ENCODE measurements at places on chromosomes 2 and 18.
A peak's percentile ranks its signal among the peaks of the same experiment; 100 is the strongest.

DNA sequence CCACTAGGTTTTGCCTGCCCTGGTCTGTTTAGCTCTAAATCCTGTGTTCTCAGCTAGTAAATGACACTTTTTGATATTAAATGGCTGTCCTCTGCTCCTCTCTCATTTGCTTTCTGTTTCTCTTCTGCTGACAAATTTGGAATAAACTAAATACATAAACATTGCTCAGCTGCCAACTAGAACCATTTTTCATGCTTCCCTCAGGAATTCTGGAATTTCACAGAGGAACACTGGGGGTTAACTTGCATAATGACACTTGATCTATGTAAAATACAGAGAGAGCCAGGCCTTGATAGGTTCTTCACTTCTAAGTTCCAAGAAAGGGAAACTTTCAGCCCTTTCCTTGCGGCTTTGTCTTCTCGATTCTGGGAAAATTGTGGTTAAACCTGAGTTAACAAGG, 450.6 kb upstream of the ST6GAL2 start:
- DNase-seq, result no peak

DNA sequence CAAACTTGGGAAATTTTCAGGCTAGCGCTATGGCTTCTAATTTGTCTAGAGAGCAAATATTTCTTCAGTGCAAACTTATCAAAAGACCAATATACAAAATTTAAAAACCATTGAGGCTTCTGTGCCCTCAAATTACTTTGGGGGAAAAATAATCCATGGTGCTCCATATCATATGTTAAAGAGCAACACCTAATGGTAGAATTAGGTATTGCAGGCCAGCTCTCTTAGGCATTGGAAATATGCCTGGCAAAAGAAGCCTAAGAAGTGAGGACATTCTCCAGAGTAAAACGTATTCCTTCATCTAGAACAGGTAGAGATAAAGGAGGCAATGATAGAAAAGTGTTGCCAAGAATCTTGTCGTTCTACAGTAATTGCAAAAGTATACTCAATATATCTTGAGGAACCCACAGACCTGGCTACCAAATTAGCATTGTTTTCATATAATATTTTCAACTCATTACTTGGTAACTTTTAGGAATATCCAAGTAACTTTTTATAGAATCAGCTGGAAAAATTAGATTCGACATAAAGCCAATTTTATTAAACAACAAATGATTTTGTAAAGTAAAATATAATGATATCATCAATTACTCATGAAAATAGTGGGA, 401.1 kb downstream of the BCL11A start:
- peak; percentile 13 for DNase-seq

- no peak for DNase-seq
These were observed 273.1 kb upstream of the SLC8A1 start for GRCh38 chr2:40725040-40725439.

DNA sequence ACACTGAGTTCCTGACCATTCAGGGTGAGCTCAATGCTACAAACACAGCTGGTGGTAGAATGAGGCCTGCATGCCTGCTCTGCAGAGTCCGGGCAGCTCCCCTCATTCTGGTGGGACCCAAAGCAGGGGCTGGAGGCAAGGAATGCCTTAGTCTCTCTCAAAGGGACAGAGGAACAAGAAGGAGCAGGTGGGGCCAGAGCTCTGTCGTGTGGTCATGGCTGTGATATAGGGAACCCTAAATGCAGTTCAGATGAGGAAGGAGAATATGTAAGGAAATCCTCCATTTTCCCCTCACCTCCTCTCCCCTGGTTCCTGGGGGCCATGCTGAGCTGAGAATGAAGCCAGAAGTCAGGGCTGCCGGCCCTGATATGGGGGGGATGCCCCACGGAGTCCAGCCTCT, 334.3 kb downstream of the CYP26B1 start:
- DNase-seq, result no peak

GRCh38 chr2:130328710-130329109, 14.0 kb upstream of the IMP4 start:
- DNase-seq, result no peak

- no peak for DNase-seq
These were observed 105.4 kb upstream of the MAP4K3 start for GRCh38 chr2:39542523-39542922.

GRCh38 chr2:56674084-56674483, 490.3 kb downstream of the CCDC85A start:
- no peak for DNase-seq

DNA sequence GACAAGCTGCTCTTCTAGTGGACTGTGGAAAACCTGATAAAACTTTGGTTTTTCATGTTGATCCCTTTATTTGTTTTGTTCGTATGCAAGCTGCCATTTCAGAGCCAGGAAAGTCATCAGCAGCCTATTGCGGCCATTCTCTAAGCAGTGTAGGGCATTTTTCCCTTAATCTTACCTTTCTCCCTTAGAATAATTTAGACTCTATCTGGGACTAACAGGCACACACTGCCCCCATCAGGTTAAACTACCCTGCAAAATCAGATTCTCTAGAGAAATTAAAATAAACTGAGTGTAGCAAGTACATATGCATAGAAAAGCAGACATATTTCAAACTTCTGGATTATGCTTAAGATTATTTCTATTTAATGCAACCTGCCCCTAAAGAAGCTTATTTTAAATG, 347.5 kb downstream of the METTL4 start:
- DNase-seq, result peak; percentile 56

GRCh38 chr2:225764346-225764745, 364.8 kb downstream of the NYAP2 start:
- no peak for DNase-seq

DNA sequence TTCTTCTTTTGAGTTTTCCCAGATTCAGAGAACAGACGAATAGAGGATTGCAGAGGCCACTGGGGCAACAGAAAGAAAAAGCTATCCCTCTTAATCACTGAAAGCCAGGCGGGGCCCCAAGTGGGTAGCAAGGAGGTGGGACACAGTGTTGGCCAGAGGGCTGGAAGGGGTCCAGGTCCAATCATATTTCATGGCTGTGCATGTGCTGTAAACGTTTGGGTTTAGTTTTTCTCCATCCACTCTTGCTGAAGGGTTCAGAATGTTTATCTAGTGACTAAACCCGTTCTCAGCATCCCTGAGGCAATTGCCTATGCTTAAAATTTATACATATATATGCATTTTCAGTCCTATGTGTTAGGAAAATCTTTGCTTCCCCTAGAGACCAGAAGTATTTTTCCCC, 99.4 kb upstream of the EPHA4 start:
- DNase-seq, result no peak

- no peak for DNase-seq
These were observed 140.8 kb downstream of the PTGR3 start for GRCh38 chr18:75067996-75068645.

- DNase-seq, result peak; percentile 26
These were observed 18.7 kb downstream of the DBI start for GRCh38 chr2:119385466-119385865.

GRCh38 chr2:240223631-240224030, 83.2 kb upstream of the OTOS start:
- no peak for DNase-seq

- DNase-seq, result no peak
These were observed 317.5 kb downstream of the TMX3 start for GRCh38 chr18:68397241-68398035.

DNA sequence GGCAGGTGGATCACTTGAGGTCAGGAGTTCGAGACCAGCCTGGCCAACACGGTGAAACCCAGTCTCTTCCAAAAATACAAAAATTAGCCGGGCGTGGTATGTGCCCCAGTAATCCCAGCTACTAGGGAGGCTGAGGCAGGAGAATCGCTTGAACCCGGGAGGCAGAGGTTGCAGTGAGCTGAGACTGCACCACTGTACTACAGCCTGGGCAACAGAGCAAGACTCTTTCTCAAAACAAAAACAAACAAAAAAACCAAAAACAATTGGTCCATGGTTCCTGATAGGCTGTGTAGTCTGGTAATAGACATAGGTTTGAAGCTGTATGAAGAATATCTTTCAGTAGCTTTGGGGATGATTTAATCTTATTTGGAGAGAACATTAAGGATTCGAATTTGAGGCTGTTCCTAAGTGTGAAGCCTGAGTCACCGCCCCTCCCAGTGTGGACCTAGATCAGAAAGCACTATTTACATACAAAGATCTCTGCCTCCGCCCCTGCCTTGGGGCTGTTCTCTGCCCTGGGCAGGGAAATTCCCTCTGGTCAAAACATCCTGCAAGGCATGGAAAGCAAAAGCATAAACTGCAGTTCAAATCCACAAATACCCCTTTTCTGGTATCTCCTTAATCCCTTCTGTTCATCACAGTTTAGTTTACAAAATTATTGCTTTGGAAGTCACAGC, 52.8 kb upstream of the PMAIP1 start:
- DNase-seq, result no peak

DNA sequence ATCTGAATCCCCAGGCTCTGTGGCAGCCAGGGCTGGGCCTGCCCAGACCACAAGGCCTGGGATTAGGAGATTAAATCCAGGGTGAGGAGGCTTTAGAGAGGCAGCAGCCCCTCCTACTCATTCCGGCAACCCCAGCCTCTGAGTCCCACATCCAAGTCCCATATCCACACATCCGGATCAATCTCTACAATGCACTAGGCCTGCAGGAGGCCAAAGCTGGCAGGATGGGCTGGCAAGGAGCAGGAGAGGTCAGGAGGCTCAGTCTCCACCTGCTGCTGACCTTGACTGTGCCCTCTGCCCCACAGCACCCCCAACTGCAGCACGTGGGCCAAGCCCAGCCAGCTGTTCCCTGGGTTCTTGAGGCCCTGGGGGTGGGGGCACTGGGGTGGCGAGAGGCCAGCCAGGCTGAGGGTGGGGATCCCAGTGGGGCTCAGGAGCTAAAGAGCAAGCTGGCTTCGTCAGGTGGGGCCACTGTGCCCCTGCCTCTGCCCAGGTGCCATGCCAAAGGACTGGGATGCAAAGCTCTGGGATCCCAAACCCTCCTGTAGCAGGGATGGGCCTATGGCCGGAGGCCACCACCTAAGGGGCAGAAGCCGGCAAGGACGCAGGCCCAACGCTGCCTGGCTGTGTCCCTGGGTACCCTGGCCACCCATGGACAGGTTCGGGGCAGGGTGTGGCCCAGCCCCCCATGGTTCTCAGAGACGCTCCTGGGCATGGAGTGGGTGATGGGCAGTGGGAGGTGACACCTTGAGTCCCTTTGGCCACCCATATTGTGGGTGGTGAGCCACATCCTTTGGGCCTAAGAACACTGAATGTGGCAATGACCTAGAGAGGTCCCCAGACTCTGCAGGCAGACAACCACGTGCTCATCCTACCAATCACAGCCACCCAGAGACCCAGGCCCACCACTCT, 3.2 kb downstream of the KIF1A start:
- DNase-seq, result no peak

- no peak for DNase-seq
These were observed 64.4 kb downstream of the PLEKHM3 start for GRCh38 chr2:207960911-207961310.

GRCh38 chr18:49304751-49305150, 155.7 kb downstream of the DYM start:
- no peak for DNase-seq

DNA sequence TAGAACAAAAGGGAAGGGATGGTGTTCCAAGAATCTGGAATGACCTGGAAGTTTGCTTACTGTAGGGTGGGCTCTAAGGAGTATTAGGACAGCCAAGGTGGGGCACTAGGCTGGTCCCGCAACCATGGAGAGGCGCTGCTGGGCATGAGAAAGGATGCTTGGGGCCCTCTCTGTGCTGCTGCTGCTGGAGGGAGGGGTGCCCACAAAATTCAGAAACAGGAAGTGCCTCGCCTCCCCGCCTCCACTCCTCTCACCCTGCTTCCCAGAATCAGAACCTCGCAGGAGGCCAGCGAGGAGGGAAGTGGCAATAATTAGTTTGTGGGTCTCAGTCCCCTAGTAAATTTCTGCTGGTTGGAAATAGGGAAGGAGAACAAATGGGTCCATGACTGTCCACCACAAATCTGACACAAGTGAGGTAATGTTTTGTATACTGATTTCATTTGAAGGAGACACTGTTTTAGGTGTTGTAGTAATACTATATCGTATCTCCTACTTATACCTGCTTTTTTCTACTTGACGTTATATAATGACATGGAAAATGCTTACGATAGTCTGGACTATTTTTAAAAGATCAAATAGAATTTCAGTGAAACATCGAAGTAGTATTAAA, 7.9 kb upstream of the PDCL3 start:
- peak; percentile 1 for DNase-seq

DNA sequence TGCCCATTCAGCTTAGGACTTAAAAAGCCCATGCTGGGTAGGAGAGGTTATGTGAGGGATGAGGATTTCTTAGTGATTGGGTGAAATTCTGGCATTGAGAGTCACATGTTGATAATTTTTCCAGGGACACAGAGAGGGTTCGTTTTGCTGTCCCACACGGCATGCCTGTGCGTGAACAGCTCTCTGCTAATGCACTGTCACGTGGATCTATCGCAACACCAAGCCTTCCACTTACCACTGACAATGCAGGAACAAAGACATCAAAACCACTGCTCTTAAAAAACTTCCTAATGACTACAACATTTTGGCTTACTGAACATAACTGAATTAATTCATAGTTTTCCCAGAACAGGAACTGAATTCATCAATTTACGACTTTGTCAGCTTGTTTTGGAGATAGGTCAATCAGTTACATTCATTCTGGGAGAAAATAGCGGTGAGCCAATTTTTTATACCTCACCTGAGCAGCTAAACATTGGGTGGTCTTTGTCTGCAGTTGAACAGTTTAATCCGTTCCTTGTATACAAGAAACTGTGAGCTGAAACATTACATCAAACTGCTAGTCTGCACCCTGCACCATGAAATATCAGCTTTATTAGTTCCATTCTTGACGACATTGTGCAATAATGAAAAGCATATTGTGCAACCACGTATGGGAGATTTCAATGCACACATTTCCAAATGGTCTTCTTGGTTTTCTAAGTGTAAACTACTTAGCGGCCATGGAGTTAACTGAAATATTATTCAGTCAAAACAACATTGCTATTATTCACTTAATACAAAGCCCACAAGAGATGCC, 127.1 kb downstream of the LPIN1 start:
- DNase-seq, result peak; percentile 63

DNA sequence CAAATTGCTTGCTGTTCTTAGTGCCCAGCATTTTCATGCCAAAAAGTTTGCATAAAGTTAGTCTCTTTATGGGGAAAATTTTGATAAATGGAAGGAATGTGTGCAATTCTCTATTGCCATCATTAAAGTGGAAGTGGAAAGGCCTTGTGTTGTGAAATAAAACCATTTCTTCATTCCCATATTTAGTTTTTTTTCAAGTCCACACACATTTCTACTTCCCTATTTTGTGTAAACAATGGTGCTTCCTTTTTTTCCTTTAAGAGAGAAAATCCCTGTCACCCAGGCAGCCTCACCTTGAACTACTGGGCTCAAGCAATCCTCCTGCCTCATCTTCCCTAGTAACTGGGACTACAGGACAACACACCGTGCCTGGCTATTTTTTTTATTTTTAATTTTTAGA, 42.3 kb upstream of the NCOA1 start:
- peak; percentile 84 for DNase-seq

GRCh38 chr2:12890481-12890991, 173.8 kb downstream of the TRIB2 start:
- no peak for DNase-seq

GRCh38 chr2:112108178-112108832, 29.9 kb upstream of the FBLN7 start:
- no peak for DNase-seq

GRCh38 chr18:25648716-25649260, 296.8 kb upstream of the ZNF521 start:
- DNase-seq, result no peak

Data from AML-193 (cell line).